ENCODE measurements at places on chromosomes 11 and 22.
A peak's percentile ranks its signal among the peaks of the same experiment; 100 is the strongest.

DNA sequence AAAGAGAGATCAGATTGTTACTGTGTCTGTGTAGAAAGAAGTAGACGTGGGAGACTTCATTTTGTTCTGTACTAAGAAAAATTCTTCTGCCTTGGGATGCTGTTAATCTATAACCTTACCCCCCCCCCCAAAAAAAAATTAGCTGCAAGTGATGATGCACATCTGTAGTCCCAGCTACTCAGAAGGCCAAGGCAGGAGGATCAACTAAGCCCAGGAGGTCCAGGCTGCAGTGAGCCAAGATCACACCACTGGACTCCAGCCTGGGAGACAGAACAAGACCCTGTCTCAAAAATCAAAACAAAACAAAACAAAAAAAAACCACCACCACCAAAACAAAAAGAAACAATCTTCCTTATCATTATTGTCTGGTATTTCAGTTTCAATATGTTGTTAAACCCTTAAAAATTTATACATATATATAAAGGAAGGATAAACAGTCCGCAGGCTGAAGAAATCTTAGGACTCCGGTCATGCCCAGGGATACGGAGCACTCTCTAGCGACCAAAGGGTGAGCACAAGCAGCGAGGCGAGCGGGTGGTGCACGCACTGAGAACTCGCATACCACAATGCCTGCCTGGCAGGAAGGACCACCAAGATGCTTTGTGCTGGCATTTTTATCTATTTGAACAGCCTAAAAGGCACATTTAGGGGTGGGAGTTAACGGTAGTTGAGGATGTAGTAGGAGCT is 6.4 kb downstream of the POLDIP3 start:
- no peak for DNase-seq

GRCh38 chr11:115625502-115625901 is 121.3 kb upstream of the CADM1 start:
- no peak for DNase-seq

DNA sequence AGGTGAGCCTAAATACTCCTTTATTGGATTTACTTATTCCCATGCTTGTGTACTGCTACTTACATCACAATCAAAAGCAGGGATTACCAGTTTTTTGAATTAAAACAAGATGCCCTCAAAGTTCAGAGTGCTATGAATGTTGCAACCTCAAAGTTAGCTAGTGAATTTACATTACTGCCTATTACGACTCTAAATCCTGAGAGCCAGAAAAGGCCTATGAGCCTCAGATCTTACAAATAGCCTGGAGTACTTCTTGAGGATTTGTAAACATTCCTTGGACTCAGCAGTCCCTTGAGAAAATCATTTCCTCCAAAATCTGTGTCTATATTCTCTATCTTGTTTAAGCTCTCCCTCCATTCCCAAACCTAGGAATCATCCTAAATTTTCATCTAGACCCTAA is 25.5 kb downstream of the CHORDC1 start:
- DNase-seq = no peak

DNA sequence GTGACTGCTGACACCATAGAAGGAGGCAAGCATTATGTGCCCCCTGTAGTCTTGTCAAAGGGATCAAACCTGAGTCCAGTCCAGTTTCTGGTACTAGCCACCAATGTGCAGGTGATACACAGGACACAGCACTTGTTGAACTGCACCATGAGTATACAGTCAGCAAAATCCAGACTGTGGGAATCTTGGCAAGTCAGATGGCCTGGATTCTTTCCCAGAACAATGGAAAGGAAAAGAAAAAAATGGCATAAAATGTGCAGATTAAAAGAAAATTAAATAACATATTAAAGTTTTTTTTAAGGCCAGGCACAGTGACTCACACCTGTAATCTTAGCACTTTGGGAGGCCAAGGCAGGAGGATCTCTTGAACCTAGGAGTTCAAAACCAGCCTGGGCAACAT is 16.8 kb downstream of the CRY2 start:
- DNase-seq = no peak

DNA sequence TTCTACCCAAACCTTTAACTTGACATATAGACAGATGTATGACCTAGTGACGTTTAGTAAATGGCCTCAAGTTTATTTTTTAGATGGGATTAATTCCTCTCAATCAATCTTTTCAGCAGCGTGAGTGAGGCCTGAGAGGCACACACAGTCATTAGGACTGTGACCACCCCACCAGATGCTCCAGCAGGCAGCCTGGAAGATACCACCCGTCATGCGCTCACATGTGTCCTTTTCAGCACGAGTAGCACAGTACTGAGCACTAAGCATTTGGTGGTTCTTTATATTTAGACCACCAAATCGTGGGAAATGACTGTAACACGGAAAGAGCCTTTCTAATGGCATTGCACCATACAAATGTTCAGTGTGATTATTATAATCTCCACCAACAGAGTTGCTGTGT is 354.6 kb upstream of the DDI1 start:
- DNase-seq = no peak

- no peak for DNase-seq
Measured at GRCh38 chr11:76285397-76286104, 79.2 kb upstream of the WNT11 start.

- DNase-seq = no peak
Measured at GRCh38 chr11:80856066-80856465, 1415.2 kb upstream of the TENM4 start.

GRCh38 chr11:128464878-128465450 is 122.4 kb downstream of the ETS1 start:
- DNase-seq = no peak

GRCh38 chr22:33242078-33242477 is 183.9 kb upstream of the SYN3 start:
- DNase-seq = no peak

GRCh38 chr11:130476200-130476921 is 27.9 kb downstream of the ADAMTS15 start:
- peak; percentile 10 for DNase-seq

GRCh38 chr11:45379162-45379863 is 93.2 kb upstream of the SYT13 start:
- no peak for DNase-seq

DNA sequence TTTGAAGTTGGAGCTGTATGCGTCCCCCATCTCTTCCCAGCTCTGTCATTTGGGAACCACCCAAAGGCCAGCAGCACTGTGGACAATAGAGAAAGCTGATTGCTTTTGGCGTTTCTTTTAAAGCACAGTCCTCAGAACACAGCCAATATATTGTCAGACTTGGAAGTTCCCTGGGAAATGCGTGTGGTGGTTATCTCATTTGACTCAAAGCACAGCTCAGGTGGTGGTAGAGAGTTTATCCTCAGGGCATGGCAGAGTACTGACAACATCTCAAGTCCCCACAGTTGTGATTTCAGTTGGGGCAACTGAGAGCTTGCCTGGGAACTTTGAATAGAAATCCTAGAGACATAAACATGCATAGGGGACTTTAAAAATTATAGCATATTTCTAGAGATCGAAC is 601.3 kb downstream of the ETS1 start:
- no peak for DNase-seq

DNA sequence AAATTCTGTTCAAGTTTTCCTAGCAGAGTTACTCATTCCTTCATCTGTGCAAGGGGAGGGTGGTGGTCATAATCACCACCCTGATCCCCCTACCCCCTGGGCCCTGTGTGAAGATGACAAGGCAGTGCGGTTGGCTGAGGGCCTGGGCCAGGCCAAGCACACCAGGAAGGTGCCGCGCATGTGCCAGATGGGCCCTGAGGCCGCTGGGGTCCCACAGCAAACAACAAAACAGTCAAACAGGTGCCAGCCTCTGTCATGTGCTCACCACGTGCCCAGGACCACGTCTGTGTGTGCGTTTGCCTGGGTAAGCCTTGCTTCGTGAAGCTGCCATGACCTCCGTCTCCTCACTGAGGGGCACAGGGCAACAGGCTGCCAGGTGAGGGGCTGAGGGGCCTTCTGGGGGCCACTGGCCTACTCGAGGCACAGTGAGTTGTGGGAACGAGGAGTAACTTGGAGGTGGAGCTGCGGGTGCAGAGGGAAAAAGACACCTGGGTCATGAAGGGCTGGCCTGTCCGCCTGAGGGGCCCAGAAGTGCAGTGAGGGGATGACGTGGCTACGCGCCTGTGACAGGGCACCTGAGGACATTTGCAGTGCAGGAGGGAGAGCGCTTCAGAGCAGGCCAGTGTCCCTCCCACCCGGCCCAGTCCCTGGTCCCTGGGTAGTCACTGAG is 25.8 kb downstream of the RSPH14 start:
- no peak for DNase-seq

DNA sequence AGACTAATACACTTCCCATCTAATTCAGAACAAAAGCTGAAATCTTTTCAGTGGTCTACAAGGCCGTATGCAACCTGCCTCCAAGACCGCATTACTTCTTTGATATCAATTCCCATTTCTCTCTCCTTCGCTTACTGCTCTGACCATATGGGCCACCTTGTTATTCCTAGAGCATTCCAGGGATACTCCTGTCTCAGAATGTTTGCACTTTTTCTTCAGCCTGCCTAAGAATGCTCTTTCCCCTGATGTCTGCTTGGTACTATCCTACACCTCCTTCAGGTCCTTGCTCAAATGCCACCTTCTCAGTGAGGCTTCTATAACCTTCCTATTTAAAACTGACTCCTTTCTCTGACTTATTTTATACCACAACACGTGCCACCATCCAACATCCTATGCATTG is 71.2 kb downstream of the MAML2 start:
- no peak for DNase-seq

GRCh38 chr22:23205339-23206049 is 25.2 kb downstream of the BCR start:
- peak; percentile 25 for DNase-seq

- DNase-seq = no peak
Measured at GRCh38 chr11:73622926-73623593, 23.3 kb upstream of the PLEKHB1 start.

DNA sequence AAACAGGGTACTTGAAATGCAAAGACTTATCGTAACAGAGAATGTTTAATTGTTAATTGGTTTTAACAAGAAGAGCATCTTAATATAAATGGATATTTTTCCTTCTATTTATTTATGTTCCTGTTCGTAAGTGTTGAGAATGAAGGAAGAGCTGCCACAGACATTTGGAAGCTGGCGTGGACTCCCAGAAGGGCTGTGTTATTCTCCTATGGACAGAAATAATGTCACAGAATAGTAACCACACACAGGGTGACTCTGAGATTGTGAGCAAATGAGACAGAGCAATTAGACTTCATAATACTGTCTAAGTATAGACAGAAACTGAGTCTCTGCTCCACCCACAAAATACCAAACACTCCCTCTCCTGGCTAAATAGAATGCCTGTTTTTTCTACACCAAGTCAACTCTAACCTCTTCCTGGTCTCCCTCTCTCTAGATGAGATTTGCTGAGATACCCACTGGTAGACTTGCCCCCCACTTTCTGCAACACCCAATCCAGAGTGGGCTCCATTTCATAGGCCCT is 6.1 kb downstream of the APOL3 start:
- DNase-seq = no peak

DNA sequence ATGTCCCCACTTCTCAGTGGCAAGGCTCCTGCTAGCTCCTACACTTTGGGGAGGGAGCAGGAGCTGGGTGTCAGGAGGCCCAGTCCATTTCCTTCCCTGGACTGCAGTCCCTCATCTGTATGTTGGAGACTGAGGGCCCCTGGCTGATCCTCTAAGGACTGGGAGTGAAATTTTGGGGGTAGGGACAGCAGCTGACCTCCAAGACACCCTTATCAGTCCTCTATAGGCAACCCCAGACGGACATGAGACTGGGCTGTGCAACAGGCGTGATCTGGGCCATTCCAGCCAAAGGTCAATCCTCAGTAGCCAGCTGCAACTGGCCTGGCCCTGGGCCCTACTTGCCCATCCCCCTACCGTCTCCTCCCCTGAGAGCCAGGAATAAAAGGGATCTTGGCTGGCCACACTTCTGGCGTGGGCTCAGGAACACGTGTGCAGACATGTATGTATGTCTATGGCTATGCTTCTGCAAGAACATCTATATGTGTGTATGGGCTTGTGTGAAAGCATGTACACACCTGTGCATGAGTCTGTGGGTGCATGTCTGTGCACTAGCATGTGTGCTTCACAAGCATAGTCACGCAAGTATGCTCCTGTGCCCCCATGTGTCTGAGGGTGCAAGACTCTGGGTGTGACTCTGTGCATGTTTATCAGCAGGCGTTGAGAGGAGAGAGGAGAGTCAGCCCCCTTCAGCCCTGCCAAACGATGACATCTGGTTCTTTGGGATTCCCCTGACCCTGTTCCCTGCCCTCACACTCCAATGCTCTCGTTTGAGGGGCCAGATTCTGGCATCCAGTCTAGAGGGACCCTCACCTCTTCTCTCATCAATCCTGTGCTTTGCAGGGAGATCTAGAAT is 24.6 kb upstream of the DGAT2 start:
- DNase-seq = no peak

- no peak for DNase-seq
Measured at GRCh38 chr22:30010789-30011405, 69.4 kb upstream of the HORMAD2 start.

- DNase-seq = no peak
Measured at GRCh38 chr22:27150544-27150941, 493.2 kb downstream of the MIAT start.

DNA sequence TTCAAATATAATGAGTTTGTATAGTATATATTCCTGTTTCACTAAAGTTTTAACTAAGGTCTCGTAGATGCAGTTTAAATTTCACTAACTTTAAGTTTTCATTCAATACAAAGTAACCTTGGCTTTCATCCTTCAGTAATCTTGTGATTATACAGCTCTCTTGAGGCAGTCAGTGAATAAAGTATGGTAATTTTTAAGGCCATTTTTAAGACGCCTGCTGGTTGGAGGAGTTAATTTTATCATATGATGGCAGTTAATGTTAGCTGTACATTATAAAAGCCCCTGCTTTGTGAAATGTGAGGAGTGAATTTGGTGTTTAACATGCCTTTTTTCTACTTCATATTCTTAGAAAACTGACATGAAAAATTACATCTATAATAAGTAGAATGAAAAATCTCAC is 163.6 kb downstream of the TMEM135 start:
- DNase-seq = no peak

- DNase-seq = no peak
Measured at GRCh38 chr11:31959716-31960115, 131.2 kb upstream of the RCN1 start.

- DNase-seq = no peak
Measured at GRCh38 chr11:35740061-35740799, 77.7 kb downstream of the TRIM44 start.

Data from nucleus accumbens (tissue), 56 donors.